CD4-positive, alpha-beta T cell treated with Interferon gamma for 1 hour (primary cell): ENCODE measurements at places on chromosomes 3 and 15.

- no peak for DNase-seq
These were observed 11.1 kb upstream of the PLXND1 start for GRCh38 chr3:129617381-129618185.

GRCh38 chr3:27590437-27591298 lies 106.5 kb upstream of the SLC4A7 start:
- no peak for DNase-seq

GRCh38 chr3:109161487-109162123 lies 25.1 kb downstream of the C3orf85 start:
- no peak for DNase-seq

DNA sequence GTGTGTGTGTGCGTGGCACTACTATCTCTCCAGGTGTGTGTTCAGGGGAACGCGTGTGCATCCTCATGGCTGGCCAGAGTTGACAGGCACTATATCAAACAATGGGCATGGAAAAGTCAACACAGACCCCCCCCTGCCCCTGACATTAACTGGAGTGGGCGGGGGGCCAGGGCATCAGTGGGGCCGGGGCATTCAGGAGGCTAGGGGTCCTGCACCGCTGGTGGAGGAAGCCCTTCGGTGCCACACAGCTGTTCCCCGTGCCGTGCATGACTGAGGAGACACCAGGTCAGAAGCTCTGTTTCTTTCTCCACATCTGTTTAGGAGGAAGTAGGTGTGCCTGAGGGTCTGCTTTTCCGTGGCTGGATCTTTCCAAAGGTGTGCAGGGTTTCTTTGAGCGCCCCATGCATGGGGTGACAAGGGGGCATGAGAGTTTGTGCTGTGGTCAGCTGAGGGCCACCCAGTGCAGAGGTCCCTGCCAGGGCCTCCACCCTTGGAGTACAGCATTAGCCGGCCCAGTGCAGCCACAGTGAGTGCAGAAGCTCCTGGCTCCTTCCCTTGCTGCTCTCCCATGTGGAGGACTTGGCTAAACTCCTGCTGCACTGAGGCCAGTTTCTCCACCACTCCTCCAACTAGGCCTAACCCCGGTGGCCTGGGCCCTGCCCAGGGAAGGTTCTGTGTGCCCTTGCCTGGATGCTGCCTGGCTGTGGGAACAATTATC lies 7.5 kb downstream of the C3orf22 start:
- DNase-seq = no peak

DNA sequence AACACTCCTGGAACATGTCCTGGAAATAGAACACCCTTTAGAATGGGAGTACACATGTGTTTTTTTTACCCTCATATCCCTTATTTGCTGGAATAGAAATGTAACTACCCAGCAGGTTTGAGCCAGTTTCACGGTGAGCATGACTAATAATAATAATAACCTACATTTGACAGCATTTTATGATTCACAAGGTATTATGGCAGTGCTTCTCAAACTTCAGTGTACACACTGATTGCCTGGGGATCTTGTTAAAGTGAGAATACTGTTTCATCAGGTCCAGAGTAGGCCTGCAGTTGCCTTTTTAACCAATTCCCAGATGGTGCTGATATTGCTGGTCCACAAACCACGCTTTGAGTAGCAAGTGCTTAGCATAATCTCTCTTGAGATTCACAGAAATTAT lies 63.9 kb downstream of the NFKBIZ start:
- DNase-seq = no peak
